ENCODE measurements at places on chromosomes 16 and 17.

DNA sequence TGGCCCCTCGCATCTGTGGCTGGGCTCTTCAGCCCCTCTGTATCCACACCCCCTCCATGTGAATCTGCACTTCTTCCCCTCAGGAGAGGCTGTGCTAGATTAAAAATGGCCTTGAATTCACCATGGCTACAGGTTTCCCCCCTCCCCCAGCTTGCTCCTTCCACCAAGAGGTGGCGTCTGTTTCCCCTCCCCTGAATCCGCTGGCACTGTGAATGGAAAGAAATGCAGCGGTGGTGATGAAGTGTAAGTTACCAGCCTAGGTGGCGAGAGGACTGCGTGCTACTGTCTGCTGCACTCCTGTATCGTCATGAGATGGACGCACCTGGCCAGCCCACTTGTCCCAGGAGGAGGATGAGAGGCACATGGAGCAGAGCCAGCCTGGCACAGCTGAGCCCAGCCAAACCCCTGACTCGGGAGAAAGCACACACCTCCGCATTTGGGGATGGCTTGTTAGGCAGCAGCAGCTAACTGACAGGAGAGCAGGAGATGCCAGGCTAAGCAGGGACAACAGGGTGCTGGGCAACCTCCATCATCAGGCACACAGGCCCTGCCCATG, 26.2 kb downstream of the TNFRSF13B start:
- DNase-seq, result no peak

GRCh38 chr16:68362262-68362913, 51.6 kb downstream of the PRMT7 start:
- no peak for DNase-seq

- DNase-seq, result no peak
These were observed 95.2 kb downstream of the MAF start for GRCh38 chr16:79505344-79505743.

DNA sequence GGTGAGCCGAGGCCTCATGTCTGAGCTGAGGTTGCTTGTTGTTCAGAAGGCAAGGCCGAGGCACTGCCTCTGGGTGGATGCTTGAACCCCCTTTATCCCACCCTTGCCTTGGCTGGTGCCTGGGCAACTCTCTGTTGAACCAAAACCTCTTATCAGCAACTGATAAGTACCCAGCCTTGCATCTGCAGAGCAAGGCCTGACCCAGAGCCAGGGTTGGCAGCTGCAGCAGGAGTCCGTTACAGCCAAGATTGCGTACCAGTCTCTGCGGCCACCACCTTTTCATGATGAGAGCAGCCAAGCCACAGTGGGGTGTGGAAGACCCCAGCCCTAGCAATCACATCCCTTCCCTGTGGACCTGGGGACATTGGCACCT, 118.3 kb downstream of the RAB11FIP4 start:
- DNase-seq, result no peak

- DNase-seq, result no peak
These were observed 12.8 kb upstream of the ZNF23 start for GRCh38 chr16:71474864-71475263.

GRCh38 chr17:63550817-63551639, 751 bp downstream of the DCAF7 start:
- DNase-seq, result no peak

DNA sequence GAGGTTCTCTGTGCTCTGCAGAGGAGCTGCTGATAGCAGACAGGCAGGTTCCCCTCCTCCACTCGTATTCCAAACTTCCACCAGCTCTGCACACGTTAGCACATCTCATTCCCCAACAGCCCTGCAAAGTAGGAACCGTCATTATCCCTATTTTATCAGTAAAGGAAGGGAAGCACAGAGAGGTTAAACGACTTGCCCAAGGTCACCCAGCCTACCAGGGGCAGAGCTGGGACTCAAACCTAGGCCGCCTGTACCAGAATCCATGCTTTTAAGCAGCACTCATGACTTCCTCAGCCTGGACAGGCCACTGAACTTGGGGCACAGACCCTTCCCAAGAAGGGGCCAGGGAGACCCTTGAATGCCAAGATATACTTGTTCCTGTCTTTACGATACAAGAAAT, 75.2 kb downstream of the CRISPLD2 start:
- no peak for DNase-seq

DNA sequence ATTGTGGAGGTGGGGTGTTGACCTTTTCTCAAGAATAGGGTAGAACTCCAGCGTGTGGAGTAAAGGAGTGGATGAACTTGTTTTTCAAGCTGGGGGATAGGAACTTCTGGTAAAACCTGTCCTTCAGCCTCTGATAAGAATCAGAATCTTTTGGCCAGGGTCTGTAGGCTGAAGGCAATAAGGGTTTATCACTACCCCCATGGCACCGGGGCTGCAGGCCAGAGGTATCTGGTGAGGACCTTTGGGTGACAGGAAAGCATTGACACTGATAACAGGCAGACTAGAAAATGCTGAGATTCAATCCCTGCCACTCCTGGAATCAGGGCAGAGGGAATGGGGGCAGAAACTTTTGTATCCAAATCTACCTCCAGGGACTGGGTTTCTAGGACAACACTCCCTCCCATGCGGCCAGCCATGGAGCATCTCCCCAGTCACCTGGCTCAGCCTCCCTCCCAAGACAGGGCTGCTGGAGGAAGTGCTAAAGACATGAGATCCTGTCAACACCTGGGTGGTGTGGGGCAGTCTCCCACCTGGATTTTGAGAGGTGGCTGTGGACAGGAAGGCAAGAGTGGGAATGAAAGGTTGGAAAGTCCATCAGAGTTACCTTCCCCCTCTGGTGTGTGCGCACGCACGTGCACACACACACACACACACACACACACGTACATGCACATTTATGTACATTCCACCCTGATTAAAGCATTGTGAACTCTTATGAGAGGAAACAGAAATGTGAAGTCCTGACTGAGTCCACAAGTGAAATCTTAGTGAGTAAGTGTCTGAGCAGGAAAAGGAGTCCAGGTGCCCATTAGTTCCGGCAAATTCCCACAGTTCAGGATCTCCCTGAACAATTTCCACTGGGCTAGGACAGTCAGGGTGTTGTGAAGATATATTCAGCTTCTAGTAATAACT, 53.1 kb upstream of the MARCHF10 start:
- no peak for DNase-seq

DNA sequence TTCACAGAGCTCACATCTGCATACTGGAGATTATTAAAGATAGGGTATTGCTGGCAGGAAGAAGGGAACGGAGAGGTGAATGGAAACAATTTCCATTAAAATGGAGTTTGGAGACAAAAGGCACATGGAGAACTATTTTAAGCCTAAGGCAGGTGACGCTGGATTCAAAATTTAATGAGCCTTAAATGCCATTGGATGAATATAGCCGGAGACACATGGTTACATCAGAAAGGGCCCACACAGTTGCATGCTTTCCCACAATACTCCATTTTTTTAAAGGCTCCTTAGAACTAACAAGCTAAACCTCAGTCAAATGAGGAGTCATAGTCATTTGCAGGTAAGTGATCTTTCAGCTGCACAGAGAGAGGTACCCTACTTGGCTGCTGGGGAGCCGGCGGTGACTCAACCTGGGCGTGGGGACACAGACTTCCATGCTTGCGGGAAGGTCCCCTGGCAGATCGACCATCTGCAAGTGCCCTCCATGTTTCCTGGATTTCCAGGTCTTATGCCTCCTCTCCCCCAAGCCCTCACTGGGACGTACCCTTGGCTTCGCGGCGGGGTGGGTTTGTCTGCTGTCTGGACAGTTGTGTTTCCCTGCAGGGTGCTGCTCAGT, 259.2 kb downstream of the CBLN1 start:
- DNase-seq, result no peak

DNA sequence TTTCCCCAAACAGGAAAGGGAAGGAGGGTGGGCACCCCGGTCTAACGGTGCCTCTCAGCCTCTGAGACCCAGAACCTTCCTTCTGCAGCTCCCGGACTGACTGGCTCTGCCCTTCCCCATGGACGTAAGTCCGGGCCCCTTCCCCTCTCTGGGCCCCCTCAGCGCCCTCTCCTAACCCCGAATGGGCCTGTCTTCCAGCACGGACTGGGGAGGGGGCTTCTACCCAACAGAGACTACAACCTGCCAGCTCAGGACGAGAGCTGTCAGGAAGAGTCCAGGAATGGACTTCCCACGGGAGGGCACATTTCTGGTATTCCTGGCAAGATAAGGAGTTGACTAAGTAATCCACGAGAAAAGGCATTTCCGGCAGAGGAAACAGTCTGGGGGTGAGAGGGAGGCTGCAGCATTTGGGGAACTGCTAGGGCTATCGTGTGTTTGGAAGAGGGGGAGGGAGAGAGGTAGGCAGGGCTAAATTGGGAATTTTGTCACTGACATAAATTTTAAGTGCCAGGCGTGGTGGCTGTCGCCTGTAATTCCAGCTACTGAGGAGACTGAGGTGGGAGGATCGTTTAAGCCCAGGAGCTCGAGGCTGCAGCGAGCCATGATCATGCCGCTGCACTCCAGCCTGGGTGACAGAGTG, 12.1 kb upstream of the ALDOA start:
- no peak for DNase-seq

GRCh38 chr16:59181821-59182420, 447.8 kb upstream of the GOT2 start:
- no peak for DNase-seq

GRCh38 chr17:63156986-63157385, 191.0 kb downstream of the TANC2 start:
- no peak for DNase-seq

All from stimulated activated CD8-positive, alpha-beta memory T cell treated with anti-CD3 and anti-CD28 coated beads, Interleukin-2, amount 100 ng/mL, for 48 hours (primary cell).